ENCODE measurements at places on chromosomes 6 and 20.
A peak's percentile ranks its signal among the peaks of the same experiment; 100 is the strongest.

GRCh38 chr20:1946762-1947534, 46.9 kb downstream of the PDYN start:
- DNase-seq: peak; percentile 69

DNA sequence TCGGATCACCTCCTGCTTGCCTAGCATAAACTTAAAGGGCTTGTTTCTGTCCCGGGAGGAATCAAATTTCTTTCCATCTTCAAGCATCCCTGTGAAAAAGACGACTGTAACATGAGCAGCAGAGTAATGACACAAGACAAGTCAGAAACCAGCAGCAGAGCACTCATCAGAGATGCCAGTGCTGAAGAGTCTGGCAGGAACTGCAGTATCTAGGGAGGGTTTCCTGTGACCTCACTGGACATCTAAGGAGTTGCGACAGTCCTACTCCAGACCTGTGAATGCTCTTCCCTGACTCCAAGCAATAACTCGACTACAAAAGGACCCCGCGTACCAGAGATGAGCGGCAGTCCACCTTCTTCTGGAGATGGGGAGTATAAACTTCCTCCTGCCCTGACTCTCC, 17.3 kb downstream of the FKBP1A start:
- DNase-seq: no peak

DNA sequence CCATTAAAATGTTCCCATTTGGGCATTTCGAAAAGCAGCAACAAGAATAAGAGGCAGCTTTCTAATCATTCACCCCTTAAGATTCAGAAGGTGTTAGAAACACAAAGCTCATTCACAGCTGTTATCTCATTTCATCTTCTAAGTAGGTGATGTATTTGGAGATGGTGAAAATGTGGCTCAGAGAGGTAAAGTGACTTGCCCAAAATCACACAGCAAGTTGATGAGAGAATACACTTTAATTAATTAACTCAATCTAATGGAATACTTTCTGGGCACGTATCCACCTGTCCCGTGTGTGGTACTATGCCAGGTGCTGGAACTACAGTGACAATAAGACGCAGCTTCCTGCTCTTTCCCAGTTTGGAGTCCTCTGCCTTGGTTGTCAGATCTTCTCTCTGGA, 147.4 kb upstream of the LRFN2 start:
- no peak for DNase-seq

GRCh38 chr6:154345811-154346210, 10.8 kb downstream of the IPCEF1 start:
- no peak for DNase-seq

DNA sequence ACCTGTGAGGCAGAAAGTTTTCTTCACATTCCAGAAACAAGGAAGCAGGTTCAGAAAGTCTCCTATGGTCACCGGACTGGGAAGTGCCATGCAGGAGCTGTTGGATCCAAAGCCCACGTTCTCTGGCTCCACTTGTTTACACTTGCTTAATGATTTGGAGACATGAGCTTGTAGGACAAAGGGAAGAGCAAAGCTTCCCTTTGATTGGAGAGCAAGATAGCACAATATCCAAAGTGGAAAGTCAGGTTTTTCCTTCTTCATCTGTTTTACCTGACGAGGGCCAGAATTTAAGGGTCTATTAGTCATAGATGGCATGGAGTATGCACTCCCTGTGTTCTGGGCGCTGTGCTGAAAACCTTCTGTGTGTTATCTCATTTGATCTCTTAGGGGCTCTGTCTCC, 81.2 kb downstream of the PDE7B start:
- DNase-seq: no peak

GRCh38 chr20:15482525-15482924, 1090.7 kb downstream of the KIF16B start:
- DNase-seq: no peak

- no peak for DNase-seq
Measured at GRCh38 chr6:113359155-113360140, 497.7 kb upstream of the MARCKS start.

GRCh38 chr6:107154131-107154800, 39.0 kb upstream of the BEND3 start:
- peak; percentile 87 for DNase-seq

DNA sequence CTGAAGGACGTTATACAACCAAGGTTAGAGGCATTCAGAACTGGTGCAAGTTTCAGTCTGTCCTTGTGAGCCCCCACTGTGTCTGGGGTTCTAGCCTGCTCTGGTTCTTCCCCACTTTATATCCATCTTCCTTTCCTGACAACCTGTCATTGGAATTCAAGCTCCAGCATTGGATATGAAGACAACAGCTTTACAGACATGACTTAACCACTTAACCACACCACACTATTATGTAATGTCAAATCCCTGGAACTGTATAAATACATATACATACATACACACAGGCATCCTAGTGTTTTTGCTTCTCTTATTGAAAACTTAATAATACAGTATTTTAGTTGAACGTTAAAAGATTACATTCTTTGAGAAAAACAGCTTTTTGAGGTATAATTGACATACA, 217.9 kb upstream of the SGK1 start:
- DNase-seq: no peak

DNA sequence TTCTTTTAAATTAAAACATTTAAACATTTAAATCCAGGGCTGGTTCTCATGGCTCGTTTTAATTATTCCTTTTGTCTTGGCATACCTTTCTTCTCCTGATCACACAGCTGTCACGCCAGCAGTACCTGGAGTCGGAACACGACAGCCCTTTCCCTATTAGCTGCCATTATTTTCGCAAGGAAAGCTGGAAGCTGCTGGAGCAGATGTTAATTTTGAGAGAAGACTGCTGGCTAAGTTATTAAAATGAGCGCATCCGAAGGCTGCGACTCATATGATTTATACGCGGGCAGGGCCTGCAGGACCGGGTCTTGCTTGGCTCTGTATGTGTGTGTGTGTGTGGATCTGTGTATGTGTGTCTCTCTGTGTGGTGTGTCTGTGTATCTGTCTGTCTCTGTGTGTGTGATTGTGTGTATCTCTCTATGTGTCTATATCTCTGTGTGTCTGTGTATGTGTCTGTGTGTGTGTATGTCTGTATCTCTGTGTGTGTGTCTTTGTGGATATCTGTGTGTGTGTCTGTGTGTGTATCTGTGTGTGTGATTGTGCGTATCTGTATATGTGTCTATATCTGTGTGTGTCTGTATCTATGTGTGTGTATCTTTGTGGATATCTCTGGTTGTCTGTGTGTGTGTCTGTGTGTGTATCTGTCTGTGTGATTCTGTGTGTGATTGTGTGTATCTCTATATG, 191.5 kb downstream of the CDH4 start:
- no peak for DNase-seq
